SHP77 (cell line): ENCODE measurements at places on chromosomes 6 and 20.

GRCh38 chr6:99661870-99662269, 55.2 kb downstream of the PRDM13 start:
- DNase-seq = no peak

- no peak for DNase-seq
Observed at GRCh38 chr6:113707194-113707593, 150.0 kb upstream of the MARCKS start.

- DNase-seq = no peak
Observed at GRCh38 chr6:134480593-134480992, 162.7 kb upstream of the SGK1 start.

DNA sequence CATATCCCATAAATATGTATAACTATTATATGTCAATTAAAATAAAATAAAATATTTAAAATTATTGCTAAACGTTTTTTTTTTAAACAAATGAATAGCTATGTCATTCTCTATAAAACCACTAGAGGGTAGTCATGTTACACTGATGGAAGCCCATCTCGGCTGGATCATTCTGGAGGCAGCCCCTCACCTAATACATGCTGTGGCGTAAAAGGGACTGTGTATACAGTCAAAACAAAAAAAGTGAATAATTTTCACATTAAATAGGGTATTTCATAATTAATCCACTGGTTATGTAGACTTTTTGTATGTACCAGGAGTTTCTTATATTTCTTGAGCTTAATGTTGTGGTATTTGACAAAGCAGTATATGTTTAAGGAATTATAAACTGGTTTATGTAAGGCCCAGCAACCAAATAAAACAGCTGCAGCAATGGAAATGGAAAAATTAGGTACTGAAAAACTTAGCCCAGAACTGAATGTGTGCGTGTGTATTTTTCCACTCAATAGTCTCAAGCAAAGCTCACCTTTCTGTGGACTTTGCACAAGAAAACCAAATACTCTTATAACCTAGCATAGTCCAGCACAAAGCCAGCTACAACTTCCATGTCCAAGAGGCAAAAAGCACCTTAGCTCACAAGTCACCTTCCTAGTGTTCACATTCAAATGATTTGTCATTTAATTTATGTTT, 81.7 kb downstream of the COL9A1 start:
- no peak for DNase-seq
